ENCODE measurements at places on chromosomes 2 and 18. TPM values are rescaled to one million over a fixed set of nuclear protein-coding genes. Genes with fewer than 3 reads are reported as not detected.

SKOR2 gene
- total RNA-seq, result not detected

- H3K4me1 ChIP-seq, result no peaks in the 10 kb centered on the region
Observed at GRCh38 chr2:229261599-229261998, 9.5 kb downstream of the PID1 start.

RNF103 gene
- total RNA-seq, result 57.2 TPM

- DNase-seq, result no peak
- H3K36me3 ChIP-seq, result no peaks in the 10 kb centered on the region
- H3K27me3 ChIP-seq, result no peaks in the 10 kb centered on the region
Observed at GRCh38 chr2:67215214-67216055, 181.7 kb upstream of the ETAA1 start.

DNA sequence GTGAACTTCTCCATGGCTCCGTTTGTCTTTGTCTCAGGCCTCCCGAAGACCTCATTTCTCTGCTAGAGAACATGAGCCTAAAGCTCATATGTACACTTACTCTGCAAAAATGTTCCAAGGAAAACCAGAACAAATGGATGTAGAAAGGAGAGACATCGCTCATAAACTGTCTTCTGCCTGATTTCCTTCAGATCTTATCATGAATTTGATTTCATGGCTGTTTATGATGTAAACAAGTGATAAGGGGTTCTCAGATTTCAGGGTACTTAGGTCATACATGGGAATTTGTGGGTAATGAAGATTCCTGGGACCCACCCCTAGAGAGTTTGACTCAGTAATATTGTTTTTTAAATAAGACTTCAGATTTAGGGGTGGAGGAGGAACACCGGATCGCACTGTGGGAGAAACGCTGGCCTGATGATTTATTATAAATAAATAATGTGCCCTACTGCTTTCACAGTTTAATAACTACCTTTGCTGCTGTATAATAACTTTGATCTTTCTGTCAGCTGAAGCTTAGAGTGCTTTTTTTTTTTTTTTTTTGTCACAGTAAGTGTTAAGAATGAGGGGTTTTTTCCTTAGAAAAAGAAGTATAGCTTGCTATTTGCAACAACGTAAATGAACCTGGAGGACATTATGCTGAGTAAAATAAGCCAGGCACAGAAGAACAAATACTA, 14.9 kb downstream of the AOX1 start:
- H3K27ac ChIP-seq, result no peak overlapping the region
- no peak overlapping the region for H3K4me3 ChIP-seq
- DNase-seq, result no peak
- peaks cover 2% of the 10 kb centered on the region for H3K36me3 ChIP-seq

- no peak overlapping the region for H3K4me3 ChIP-seq
- H3K27ac ChIP-seq, result no peak overlapping the region
- H3K27me3 ChIP-seq, result peaks cover 33% of the 10 kb centered on the region
- peaks cover 4% of the 10 kb centered on the region for H3K4me1 ChIP-seq
Observed at GRCh38 chr18:55318951-55319441, 269.0 kb downstream of the TCF4 start.

GRCh38 chr18:75072672-75073371, 136.1 kb downstream of the PTGR3 start:
- DNase-seq, result no peak
- peaks cover 24% of the 10 kb centered on the region for H3K4me1 ChIP-seq
- peaks cover 5% of the 10 kb centered on the region for H3K36me3 ChIP-seq
- no peak overlapping the region for H3K27ac ChIP-seq
- no peak overlapping the region for H3K4me3 ChIP-seq

GRCh38 chr18:61738488-61738887, 154.3 kb downstream of the RNF152 start:
- H3K36me3 ChIP-seq, result no peaks in the 10 kb centered on the region
- no peak overlapping the region for H3K4me3 ChIP-seq
- H3K4me1 ChIP-seq, result peaks cover 2% of the 10 kb centered on the region
- peaks cover 20% of the 10 kb centered on the region for H3K27me3 ChIP-seq
- H3K27ac ChIP-seq, result no peak overlapping the region

DNA sequence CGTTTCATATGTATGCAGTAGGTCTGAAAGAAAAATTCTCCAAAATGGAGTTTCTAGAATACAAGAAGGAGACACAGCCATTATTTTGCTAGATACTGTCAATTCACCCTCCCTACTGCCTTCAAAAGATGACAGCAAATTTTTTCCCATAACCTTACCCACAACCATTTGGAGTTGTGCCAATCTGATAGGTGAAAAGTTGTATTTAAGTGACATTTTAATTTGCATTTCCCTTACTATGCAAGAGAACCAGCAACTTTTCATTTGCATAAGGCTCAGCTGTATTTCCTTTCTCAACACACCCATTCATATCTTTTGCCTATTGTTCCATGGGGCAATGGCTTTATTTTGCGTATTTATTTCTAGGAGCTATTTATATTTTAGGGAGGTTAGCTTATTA, 31.4 kb upstream of the IL18RAP start:
- peaks cover 9% of the 10 kb centered on the region for H3K36me3 ChIP-seq
- H3K27me3 ChIP-seq, result no peaks in the 10 kb centered on the region
- peak overlapping the region; percentile 10 for H3K4me3 ChIP-seq

DNA sequence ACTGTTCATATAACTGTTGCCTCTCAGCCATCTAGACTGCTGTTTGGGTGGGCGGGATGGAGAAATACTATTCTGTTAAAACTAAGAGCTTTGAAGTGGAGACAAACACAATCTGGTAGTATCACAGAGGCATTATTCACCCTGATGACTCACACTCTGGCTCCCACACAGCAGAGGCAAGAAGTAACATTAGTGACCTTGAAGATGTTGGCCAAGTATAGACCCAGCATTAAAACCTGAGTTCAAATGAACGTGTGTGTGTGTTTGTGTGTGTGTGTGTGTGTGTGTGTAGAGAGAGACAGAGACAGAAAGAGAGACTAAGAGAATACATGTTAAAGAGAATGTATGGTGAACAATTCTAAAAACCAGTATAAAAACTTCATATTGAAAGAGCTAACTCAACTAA, 22.5 kb upstream of the ACVR1 start:
- H3K27me3 ChIP-seq, result no peaks in the 10 kb centered on the region
- DNase-seq, result no peak
- H3K4me1 ChIP-seq, result peaks cover 56% of the 10 kb centered on the region
- H3K4me3 ChIP-seq, result peak overlapping the region; percentile 60

DNA sequence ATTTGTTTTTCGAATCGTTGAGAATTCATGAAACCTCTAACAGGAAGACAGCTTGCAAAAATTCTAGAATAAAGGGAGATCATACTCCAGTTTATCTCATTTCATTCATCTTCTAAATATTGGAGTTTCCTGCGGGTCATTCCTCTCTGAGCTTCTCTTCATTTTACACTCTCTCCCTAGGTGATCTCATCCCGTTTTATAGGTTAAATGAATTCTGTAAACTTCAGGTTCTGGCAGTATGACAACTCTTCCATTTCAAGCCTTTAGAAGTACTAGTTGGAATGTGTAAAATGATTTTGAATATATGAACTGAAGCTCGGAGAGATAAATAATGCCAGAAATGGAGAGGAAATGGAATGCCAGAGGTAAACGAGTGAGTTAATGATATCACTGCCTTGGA, 312.4 kb downstream of the METTL4 start:
- peaks cover 2% of the 10 kb centered on the region for H3K4me1 ChIP-seq
- no peaks in the 10 kb centered on the region for H3K36me3 ChIP-seq
- no peaks in the 10 kb centered on the region for H3K27me3 ChIP-seq
- H3K4me3 ChIP-seq, result no peak overlapping the region

DNA sequence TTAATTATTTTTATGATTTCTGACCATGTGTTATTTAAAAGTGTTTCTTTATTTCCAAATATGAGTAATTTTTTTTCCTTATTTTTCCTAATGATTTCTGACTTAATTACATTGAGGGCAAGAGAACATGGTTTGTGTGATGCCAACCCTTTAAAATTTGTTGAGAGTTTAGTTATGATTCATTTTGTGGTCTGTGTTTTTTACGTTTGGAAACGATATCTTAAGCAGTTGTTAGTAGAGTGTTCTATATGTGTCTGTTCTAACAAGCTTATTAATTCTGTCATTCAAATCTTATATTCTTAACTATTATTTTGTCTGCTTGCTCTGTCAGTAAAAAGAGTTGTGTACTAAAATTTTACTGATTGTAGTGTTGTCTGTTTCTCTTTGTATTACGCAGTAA, 15.0 kb downstream of the NAB1 start:
- peaks cover 22% of the 10 kb centered on the region for H3K4me1 ChIP-seq
- H3K27me3 ChIP-seq, result no peaks in the 10 kb centered on the region
- DNase-seq, result no peak
- H3K36me3 ChIP-seq, result no peaks in the 10 kb centered on the region

- H3K27ac ChIP-seq, result no peak overlapping the region
- H3K4me3 ChIP-seq, result no peak overlapping the region
- DNase-seq, result no peak
Observed at GRCh38 chr2:19649785-19650380, 251.9 kb downstream of the TTC32 start.

DNA sequence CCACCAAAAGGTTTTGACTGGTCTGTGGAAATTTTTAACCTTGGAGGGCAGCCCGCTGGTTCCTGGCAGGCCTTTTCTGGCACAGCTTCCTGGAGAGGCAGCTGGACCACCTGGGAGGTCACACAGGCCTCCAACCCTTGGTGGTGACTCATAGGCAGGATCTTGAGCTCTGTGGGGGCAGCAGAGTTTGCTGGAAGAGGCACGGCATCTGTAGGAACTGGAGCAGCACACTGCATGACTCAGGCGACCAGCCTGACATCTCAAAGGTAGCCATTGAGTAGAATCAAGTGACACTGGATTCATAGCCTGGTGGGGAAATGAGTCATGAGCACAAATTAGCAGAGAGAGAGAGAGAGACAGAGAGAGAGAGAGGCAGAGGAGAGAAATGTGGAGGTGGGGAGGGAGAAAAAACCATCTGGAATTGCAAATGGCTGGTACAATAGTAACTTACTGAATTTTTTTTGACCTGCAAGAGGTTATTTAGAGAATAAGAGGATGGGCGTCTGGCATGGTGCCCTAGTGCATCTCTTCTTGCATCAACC, 57.4 kb downstream of the TRPM8 start:
- peaks cover 23% of the 10 kb centered on the region for H3K4me1 ChIP-seq
- peak overlapping the region; percentile 60 for H3K27ac ChIP-seq
- H3K4me3 ChIP-seq, result no peak overlapping the region
- no peak for DNase-seq

DGKD gene
- total RNA-seq, result 170 TPM

DNA sequence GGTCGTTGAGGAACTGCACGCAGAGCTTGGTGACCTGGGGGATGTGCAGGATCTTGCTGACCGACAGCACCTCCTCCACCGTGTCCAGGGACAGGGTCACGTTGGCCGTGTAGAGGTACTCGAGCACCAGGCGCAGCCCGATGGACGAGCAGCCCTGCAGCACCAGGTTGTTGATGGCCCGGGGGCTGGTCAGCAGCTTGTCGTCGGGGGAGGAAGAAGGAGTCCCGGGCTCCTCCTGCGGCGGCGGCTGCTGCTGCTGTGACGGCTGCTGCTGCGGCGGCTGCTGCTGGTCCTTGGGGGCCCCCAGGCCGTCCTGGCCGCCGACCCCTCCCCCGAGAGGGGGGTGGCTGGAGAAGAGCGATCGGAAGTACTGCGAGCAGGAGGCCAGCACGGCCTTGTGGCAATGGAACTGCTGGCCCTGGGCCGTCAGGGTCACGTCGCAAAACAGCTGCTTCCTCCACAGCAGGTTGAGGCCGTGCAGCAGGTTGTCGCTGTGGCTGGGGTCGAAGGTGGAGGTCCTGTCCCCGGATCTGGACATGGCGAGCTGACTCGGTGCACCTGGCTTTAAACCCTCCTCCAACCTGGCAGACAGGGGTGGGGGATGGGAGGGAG, 2.7 kb downstream of the KLHL14 start:
- DNase-seq, result no peak
- peaks cover 2% of the 10 kb centered on the region for H3K36me3 ChIP-seq
- no peak overlapping the region for H3K27ac ChIP-seq
- peaks cover 50% of the 10 kb centered on the region for H3K27me3 ChIP-seq

DNA sequence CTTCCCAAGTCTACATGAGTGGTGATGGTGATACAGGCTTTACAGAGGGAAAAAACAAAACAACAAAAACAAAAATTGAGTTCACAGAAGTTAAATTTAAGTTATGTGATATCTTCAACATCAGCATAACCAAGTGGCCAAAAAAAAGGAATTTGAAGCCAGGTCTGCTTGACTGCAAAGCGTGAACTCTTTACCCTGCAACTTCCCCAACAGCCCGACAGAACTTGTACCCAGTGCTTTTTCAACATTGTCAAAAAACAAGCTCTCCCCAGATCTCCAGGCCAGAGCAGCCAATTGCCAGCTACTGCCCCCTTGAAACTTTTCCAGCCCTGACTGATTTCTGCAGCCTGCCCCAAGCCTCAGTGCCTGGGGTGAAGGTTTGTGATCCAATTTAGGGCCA, 76.7 kb downstream of the RNF144A start:
- no peaks in the 10 kb centered on the region for H3K27me3 ChIP-seq
- no peak overlapping the region for H3K4me3 ChIP-seq
- no peak overlapping the region for H3K27ac ChIP-seq
- H3K36me3 ChIP-seq, result no peaks in the 10 kb centered on the region
- peaks cover 9% of the 10 kb centered on the region for H3K4me1 ChIP-seq
- DNase-seq, result no peak

METAP1D gene
- total RNA-seq, result 5.7 TPM

DNA sequence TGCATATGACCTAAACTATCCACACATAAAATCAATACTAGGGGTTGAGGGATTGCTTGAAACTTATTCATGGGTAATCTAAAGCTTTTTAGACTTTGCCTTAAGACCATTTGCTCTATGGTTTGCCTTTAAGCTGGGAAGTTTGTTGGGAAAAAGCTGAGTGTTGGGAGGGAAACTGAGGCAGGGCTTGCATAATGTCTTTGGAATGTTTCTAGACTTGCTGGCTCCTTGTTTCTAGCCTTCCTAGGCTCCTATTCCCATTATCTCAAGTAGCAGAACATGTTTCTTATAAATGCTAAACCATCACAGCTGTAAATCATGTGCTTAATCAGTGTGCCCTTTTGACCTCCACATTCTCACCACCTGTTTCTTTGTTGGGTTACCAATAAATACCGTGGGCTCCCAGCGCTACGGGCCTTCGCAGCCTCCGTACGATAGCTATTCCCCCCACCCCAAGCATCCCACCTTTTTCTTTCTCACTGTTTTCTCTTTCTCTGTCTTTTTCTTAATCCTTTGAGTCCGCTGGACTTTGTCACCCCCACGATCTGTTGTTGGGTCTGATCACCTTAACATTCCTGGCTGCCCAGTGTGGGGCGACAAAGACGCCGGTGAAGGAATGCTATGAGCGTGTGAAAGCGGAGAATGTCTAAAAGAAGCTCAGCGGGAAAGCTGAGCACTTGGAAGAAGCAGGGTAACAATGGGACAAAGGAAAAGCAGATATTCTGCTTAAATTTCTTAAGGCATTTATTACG, 49.4 kb upstream of the CWC22 start:
- peaks cover 26% of the 10 kb centered on the region for H3K27me3 ChIP-seq
- no peak overlapping the region for H3K27ac ChIP-seq
- DNase-seq, result no peak
- H3K36me3 ChIP-seq, result no peaks in the 10 kb centered on the region

ZNF396 gene
- total RNA-seq, result 0.26 TPM

DNA sequence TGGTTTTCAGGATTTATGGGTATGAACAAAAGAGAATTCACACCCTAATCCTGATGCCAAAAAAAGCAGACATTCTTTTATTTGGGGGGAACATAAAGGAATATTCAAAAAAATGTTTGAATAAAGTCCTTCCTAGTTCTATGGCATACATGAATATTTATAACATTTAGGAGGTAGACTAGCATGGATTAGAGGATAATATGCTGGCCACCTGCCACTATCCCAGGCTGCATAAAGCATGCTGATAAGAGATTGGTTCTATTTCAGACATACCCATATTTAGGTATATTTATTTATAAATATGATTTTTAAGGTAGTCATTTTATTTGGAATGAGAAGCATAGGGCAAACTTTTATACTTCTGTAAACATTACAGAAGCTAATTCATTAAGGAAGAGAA, 34.9 kb upstream of the MAP3K20 start:
- H3K4me3 ChIP-seq, result no peak overlapping the region
- H3K36me3 ChIP-seq, result peaks cover 2% of the 10 kb centered on the region
- peaks cover 23% of the 10 kb centered on the region for H3K27me3 ChIP-seq

Data from T-helper 17 cell (primary cell).